ENCODE measurements at places on chromosomes 5 and 9.

DNA sequence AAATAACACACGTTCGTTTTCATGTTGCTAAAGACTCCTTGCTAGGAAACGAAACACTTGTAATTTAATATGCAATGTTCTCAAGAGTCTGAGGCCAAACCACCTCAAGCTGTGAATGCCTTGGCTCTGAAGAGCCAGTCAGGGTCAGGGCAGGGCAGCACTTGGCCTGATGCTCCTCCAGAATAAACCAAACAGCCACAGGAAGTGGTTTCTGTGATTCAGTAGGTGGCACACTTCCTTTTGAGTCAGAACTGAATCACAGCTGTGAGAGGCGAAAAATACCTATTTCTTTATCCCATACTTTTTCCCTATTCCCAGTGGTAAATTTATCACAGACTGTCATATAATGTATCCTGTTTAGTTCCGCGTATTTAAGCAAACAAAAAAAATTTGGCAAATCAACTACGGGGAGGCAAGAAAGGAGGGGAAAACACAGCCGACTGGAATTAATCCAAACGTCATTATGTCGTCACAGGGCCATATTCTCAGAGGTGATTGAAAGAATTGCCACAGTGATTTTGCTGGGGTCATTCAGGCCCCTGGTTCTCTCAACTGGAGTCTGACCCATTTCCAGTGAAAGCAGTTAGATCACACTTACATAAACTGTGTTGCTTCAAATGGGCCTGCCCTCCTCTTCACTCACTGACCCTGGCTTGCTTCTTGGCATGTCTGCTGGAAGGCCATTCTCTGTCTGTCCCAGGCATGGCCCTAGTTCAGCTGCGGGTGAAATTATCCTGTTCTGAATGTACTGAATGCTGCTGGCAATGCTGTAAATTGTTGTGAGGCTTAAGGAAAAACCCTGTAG lies 71.2 kb downstream of the ARRDC3 start:
- DNase-seq, result peak; percentile 33

- DNase-seq, result no peak
Measured at GRCh38 chr5:28084069-28084468, 1045.7 kb upstream of the CDH9 start.

GRCh38 chr5:31378838-31379237 lies 153.1 kb downstream of the DROSHA start:
- no peak for DNase-seq

- DNase-seq, result no peak
Measured at GRCh38 chr5:115948091-115948534, 14.2 kb upstream of the LVRN start.

GRCh38 chr5:179314606-179315355 lies 30.5 kb downstream of the ADAMTS2 start:
- DNase-seq, result no peak

Data from stimulated activated CD4-positive, alpha-beta T cell treated with anti-CD3 and anti-CD28 coated beads, Interleukin-1b, Interleukin-23, amount 100 ng/mL, for 24 hours (primary cell).